ENCODE measurements at places on chromosomes 6 and 20.

DNA sequence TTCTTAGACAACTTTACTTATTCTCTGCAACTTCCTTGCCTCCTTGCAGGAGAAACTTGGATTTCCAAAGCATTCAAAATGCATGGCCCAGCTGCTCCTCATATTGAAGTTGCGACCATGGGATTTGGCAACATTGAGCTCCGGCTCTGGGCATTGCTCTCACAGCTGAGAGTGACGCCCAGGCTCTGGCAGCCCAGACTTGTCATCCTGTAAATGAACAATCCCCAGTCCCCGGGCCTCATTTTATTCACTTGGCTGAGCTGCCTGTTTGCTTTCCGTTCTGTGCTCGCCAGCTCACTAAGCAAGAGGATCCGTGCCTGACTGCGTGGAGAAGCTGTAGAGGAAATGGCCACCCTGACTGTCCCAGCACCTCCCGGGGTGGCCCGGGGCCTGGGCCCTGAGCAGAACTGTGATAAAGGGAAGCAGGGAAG is 119.5 kb upstream of the CD93 start:
- DNase-seq: peak; percentile 77

DNA sequence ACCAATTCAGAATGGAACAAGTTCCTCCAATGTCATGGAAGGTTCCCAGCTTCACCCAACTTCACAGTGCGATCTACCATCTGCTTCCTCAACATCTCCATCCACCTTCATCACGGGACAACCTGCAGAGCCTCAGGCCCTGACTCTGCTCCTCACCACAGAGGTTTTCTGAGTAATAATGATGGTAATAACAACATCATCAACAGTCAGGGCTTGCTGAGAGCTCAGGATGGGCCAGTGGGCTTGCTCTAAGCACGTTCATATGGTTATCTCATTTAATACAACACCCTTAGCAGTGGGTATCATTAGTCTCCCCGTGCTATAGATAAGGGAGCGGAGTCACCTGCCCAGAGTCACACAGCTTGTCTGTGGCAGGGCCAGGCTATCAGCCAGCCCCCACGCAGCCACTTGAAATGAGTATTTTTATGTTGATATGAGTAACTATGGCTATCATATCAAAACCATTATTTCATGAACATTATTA is 38.6 kb downstream of the PREX1 start:
- no peak for DNase-seq

GRCh38 chr6:170116636-170117035 is 174.2 kb downstream of the DLL1 start:
- no peak for DNase-seq

DNA sequence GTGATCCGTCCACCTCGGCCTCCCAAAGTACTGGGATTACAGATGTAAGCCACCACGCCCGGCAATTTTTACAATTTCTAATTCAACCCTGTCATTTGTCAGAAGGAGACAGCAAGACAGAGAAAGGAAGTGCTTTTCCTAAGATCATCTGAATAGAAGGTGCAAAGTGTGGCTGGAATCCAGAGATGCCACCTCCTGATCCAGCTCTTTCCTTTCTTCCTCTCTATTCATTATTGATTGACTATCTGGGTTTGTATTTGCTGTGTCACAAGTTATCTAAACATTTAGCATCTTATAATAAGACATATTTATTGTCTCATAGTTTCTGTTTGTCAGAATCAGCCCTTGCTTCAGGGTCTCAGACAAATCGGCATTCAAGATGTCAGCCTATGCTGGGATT is 217.7 kb downstream of the BCAS1 start:
- no peak for DNase-seq

GRCh38 chr6:170313716-170314295 is 7.2 kb downstream of the FAM120B start:
- DNase-seq: no peak

DNA sequence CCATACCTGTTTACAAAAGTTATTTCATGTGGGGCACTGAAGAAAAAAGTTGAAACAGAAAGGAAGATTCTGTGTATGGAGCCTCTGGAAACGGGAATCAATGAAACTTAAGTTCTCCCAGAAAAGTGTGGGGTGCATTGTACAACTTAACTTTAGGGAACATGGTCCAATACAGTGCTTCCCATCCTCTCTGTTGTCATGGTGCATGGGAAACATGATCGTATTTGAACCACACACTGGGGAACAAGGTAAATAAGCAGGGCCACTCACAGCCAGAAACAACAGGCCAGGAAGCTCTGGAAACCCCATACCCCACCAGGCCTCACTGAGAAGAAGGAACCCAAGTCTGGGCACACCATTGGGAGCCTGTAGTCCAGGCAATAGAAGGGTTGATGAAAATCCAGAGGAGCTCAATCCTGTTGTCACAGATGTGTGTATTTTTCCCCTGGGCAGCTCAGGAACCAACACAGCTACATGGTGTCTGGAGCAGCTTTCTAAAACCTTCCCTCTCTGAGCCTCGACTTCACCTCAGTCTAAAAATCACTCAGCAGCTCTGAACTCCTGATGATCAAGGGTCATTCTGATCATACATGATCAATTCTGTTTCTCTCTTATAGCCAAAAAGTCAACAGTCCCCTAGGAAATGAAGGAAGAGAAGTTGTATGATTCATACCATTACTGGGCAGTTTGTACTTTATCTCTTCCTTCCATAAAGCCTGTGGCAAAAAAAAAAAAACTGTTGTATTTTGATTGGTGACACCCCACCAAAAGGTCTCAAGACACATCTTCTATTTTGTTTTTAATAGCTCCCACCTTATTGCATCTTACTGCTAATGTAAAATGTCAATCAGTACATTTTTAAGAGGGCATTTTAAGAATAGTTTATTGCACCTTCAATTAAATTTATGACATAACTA is 198.5 kb upstream of the TAB2 start:
- no peak for DNase-seq

- no peak for DNase-seq
These were observed 197.5 kb downstream of the ISM1 start for GRCh38 chr20:13418263-13419229.

GRCh38 chr20:6213311-6213710 is 90.5 kb upstream of the FERMT1 start:
- DNase-seq: no peak

DNA sequence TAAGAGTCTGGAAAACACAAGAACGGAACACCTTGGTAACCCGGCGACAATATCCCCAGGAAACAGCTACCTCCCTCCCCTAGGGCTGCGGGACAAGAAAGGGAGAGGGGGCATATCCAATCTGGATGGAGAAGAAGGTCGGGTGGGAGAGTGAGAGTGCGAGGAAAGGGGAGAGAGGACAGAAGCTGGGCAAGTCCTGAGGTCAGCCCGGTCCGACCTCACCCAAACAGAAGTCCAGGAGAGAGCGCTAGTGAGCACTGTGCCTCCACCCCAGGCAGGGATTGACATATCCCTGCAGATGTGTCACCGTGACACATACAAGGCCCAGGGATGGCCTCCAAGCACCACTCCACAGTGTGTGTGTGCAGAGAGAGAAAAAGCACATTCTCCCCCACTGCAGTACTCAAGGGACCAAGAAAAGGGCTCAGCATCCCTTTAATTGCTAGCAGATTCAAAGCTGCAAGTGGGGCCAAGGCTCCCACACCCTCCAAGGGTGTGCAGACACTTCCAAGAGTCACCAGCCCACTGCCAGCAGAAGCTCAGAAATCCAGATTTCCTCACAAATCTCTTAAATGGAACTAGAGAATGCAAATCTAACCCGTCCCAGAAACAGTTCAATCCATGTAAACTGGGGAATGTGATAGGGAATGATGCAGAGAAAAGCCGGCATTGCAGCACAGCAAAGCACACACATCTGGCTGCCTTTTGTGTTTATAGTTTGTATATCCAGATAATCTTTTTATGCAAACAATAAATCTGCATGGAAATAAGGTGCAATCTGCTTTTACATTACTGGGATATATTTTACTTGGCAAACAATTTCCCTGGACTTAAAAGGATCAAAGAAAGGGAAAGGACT is 3.1 kb downstream of the PXDC1 start:
- DNase-seq: peak; percentile 56

GRCh38 chr6:2480267-2480966 is 235.0 kb upstream of the GMDS start:
- no peak for DNase-seq

DNA sequence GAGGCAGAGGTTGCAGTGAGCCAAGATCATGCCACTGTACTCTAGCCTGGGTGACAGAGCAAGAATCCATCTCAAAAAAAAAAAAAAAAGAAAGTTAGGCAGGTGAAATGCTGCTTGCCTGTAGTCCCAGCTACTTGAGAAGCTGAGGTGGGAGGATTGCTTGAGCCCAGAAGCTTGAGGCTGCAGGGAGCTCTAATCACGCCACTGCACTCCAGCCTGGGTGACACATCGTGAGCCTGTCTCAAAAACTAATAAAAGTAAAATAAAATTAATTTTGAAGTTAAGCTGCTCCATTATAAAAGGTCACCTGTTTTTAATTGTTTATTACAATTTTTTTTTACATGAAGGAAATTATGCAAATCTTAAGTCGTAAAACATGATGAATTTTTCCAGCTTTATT is 23.2 kb upstream of the SAMHD1 start:
- DNase-seq: no peak

DNA sequence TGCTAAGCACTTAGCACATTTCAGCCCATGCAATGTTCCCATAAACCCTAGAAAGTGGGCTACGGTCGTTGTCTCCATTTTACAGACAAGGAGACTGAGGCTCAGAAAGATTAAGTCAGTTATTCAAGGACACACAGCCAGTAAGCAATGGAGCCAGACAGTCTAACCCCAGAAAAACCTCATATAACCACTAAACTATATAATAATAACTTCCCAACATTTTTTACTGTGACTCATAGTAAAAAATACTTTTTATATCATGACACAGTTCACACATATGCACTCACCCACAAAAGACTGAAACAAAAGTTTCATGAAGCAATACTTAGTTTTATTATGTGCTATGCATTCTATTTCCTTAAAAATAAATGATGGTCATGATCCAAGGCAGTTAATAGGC is 66.2 kb upstream of the EYA2 start:
- no peak for DNase-seq

DNA sequence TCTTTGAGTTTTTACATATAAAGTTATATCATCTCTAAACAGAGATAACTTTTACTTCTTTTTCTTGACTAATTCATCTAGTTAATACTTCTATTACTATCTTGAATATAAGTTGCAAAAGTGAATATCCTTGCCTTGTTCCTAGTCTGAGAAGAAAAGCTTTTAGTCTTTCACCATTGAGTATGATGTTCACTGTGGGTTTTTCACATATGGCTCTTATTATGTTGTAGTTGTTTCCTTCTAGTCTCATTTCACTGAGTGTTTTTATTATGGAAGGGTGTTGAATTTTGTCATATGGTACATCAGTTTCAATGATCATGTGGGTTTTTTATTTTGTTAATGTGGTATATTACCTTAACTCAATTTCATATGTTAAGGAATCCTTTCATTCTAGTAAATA is 488.3 kb downstream of the COL12A1 start:
- DNase-seq: no peak

DNA sequence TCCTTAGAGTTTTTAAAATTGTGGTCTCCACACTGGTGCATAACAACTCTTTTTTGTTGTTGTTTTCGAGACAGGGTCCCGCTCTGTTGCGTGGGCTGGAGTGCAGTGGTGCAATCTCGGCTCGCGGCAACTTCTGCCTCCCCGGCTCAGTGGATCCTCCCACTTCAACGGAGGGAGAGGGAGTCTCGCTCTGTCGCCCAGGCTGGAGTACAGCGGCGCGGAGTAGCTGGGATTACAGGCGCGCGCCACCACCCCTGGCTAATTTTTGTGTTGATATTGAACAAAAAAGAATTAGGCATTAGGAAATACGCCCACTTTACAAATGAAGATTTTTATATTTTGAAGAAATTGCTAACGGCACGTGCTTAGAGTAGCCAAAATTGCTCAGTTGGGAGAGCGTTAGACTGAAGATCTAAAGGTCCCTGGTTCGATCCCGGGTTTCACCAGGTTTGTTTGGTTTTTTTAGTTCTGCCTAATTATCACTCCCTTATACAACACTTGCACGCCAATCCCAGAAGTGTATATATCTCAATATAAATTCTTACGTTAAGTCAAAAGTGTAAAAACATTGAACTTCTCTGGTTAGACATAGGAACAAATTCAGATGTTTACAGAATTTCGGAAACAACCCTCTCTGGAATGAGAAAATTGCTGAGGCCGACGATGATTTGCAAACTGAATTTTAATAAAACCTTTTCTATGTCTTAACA is 159.6 kb downstream of the TRIM27 start:
- DNase-seq: no peak

DNA sequence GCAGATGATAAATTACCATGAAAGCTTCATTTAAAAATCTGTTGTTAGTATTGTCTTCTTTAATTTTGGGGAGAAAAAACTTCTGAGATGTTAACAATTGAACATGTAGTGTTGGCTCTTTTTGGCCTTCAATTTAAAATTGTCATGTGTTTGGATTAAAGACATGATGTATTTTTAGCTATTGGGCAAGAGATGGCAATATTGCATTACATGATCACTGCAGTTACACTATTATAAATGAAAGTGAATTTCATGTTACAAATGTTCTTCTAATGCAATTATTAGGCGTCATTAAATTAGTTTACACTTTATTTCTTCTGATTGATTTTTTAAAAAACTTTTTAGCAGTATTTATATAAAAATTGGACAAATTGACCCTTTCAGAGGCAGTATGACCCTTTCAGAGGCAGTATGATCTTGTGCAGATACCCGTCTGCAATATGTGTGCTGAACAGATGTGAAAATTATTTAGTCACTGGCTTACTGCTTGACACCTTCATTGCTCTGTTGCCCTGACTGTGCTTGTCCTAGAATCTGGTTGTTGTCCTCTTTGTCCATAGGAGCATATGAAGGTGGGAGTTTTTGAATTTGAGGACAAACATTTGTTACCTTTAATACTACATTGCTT is 25.8 kb downstream of the CDKAL1 start:
- no peak for DNase-seq

- no peak for DNase-seq
These were observed 4.4 kb upstream of the IBTK start for GRCh38 chr6:82251942-82252341.

GRCh38 chr20:19885939-19886660 is 128.0 kb downstream of the RIN2 start:
- DNase-seq: peak; percentile 45

- no peak for DNase-seq
These were observed 245.4 kb upstream of the ASCC3 start for GRCh38 chr6:101126501-101126900.
